CD4-positive, alpha-beta T cell treated with Interleukin-15 for 1 hour (primary cell): ENCODE measurements at places on chromosomes 12 and 14.

GRCh38 chr12:64558754-64559153 lies 51.5 kb upstream of the RASSF3 start:
- no peak for DNase-seq

DNA sequence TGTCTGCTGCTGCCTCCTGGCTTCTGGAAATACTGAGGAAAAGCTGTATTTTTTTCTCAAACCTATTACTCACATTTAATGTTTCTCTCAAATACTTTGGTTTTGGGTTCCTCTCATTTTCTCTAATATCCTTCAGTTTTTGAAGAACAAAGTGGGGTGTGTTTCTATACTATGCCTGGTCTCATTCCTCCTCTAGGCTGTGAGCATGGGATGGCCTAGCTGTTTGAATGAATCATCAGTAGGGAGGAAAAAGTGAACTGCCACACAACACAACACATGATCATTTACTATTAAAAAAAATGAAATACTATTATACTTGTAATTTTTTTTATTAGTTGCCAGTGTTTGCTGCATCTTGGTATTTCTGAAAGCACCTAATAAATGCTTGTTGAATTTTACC lies 11.3 kb upstream of the SMCO3 start:
- DNase-seq, result no peak

DNA sequence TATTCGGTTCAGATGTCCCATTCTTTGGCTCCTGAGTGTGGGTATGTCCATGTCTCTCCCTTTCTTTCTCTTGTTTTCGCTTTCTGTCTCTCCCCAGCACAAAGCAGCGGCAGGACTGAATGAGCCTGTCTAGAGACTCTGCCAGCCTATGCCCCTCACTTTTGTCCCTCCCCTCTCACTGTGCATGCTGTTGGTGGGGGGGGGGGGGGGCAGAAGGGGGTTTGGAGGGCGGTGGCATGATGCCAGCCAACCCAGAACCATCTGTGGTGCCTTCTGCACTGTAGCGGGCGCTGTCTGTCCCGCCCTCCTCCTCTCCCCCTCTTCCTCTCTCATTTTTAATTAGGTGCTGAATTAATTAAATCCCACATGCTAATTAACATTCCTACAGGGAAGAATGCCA lies 17.7 kb downstream of the NGDN start:
- DNase-seq, result no peak

- no peak for DNase-seq
These were observed 187.5 kb upstream of the SLC38A2 start for GRCh38 chr12:46560089-46560488.

DNA sequence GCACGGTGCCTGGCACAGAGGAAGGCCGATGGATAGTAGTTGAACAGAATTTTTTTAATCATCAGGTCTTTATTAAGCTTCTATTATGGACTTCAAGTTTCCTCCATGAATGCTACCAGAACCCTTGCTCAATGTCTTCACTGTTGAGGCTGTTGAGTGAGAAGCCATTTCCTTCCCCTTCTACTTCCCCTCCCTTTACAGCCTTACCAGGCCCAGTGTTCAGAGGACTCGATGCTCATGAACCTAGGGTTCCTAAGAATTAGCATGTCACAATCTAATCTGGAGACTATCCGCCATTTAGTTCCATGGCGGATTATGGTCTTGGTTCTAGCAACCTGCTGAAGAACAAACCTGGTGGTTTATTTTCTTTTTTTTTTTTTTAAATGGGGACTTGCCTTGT lies 17.7 kb downstream of the ETV6 start:
- DNase-seq, result no peak

DNA sequence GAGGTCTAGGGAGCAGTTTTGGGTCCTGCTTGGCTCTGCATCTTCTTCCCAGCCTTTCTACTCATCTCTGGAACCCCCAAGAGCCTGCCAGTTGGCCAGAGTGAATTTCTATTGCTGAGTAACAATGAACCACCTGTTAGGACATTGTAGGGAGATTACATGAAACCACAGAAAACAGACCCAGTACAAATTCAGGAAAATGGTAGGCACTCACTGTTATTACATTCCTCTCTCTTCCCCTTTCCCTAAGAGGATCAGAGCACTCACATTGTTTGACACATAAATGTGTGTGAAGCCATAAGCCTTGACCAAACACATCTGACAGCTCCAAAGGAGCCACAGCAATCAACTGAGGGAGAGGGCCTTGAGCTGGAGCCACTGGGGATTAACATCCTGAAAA lies 216.1 kb downstream of the TMEM132D start:
- DNase-seq, result no peak

DNA sequence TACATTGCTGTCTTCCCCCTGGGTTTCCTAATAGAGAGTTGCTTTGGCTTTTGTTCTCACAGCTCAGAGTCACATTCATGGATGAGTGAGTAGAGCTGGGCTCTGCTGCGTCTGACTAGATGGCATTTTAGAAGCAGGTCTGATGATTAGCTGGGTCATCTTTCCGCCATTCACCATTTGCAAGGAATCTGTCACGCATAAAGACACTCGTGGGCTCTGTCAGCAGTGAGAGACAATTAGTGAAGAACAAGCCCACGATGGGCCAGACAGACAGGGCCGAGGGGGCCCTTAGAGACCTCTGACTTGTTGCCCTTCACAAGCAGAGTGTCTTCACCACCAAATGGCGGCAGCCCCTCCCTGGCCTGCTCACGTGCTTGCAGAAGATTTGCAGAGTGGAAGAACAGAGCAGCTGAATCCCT lies 175.0 kb downstream of the CRADD start:
- DNase-seq, result no peak

DNA sequence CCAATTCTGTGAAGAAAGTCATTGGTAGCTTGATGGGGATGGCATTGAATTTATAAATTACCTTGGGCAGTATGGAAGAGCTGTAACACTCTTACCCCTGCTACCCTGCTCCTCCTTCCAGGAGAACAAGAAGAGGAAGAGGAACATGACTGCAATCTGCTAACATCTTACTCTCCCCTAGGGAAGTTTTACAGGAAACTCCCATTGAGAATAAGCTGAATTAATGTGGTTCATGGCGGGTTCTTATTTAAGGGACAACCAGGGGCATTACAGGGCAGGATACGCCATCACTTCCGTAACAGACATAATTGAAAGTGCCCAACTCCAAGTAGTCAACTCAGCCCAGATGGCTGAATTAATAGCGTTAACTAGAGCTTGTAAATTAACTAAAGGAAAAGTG lies 9.4 kb upstream of the PSMC1 start:
- no peak for DNase-seq

DNA sequence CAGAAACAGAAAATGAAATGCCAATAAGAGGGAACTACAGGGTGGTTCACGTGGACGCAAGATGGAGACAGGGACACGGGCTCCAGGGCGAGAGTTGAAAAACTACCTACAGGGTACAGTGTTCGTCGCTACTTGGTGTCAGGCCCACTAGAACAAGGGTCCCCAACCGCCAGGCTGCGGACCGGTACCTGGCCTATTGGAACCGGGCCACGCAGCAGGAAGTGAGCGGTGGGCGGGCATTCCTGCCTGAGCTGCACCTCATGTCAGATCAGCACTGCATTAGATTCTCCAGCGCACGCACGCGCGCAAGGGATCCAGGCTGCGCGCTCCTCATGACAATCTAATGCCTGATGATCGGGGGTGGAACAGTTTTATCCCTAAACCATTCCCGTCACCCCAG lies 14.8 kb downstream of the INF2 start:
- DNase-seq, result no peak

- peak; percentile 61 for DNase-seq
These were observed 560 bp downstream of the LGALS3 start for GRCh38 chr14:55129428-55130195.

DNA sequence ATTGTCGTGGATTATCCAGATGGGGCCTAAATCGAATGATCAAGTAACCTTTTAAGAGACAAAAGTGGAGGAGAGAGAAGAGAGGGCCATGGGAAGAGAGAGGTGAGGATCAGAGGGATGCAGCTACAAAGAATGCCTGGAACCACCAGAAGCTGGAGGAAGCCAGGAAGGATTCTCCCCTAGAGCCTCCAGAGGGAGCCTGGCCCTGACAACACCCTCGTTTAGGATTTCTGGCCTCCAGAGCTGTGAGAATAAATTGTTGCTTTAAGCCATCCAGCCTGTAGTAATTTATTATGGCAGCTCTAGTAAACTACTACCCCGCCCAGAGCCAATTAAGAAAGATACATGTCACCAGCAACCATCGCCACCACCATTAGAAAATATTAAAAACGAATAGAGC lies 46.2 kb upstream of the GSC start:
- DNase-seq, result no peak

- no peak for DNase-seq
These were observed 40.5 kb downstream of the COCH start for GRCh38 chr14:30914812-30915211.

DNA sequence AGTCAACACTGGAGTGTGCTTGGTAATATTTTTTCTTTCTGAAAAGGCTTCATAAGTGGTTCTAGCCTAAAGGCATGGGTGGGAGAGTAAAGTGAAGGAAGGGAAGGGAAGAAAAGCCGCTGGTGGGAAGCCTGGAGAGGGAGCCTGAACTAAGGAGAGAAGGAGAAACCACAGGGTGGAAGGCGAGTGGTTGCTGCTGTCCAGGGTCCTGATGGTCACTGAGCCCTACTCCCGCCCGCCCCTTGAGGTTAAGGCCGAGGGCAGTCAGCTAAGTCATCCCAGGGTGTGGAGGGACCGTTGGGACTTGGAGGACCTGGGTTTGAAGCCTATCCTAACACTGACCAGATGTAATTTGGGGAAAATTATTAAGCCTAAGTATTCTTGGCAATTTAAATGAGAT lies 189.1 kb downstream of the PIWIL1 start:
- DNase-seq, result no peak

- no peak for DNase-seq
These were observed 91.3 kb upstream of the GZMB start for GRCh38 chr14:24725311-24725710.

GRCh38 chr12:3035171-3035570 lies 42.0 kb upstream of the TSPAN9 start:
- no peak for DNase-seq

GRCh38 chr12:47636908-47637780 lies 68.7 kb downstream of the RPAP3 start:
- peak; percentile 20 for DNase-seq

DNA sequence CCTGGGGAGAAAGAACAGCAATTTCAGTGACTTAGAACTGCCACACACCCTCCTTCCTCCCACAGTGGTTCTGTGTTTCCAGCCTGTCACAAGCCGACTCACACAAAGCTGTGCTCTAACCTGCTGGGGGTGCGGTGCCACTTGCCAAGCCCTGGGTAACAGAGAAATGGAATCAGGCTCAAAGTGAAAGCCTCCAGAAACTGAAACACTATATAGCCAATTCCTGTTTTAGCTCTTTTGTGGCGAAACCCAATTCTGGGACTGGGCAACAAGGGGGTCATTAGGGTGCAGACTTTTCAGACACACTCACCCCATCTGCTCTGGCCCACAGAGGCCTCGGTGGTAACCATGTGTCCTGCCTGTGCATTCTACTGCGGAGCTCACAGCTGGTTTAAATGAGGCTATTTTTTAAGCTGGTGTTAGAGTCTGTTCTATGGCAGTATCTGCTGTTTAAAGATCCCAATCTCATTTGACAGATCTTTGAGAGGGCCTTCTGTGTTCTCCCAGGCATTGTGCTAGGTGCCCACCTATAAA lies 15.2 kb upstream of the ACTR6 start:
- no peak for DNase-seq

GRCh38 chr12:62847709-62848108 lies 87.2 kb downstream of the PPM1H start:
- no peak for DNase-seq

DNA sequence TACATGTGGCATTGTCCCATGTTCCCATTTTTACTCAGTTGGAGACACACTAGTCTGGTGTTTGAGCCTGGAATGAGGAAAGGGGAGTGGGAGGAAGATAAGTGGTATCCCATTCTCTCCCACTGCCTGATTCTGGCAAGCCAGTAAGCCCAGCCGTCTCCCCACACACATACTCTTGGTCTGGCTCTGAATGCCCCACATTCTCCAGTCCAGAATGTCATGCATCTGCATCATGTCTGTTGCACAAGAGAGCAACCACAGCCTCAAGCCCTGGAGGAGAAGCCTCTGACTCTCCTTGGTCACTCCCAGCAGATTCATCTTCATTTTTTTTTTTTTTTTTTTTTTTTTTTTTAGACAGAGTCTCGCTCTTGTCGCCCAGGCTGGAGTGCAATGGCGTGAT lies 48.0 kb downstream of the DRAM1 start:
- DNase-seq, result peak; percentile 60

- DNase-seq, result no peak
These were observed 70.3 kb downstream of the MAP1LC3B2 start for GRCh38 chr12:116629480-116629879.

GRCh38 chr12:49807991-49808580 lies 20.1 kb downstream of the NCKAP5L start:
- no peak for DNase-seq

DNA sequence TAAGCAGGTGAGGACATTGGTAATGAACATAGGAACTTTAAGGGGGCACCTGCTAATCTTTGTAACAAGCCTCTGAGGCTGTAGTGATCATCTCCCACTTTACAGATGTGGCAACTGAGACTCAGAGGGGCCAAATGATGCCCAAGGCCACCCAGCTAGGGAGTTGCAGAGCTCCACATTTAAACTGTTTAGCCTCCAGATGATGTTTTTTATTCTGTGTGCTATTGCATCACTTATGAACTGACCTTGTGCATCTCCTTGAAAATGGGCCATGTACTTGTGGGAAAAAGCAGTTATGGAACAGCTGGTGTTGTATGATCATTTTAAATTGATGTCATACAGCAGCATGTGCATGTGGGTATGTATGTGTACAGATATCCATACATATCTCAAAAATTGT lies 41.4 kb downstream of the TPCN1 start:
- no peak for DNase-seq

- no peak for DNase-seq
These were observed 12.1 kb downstream of the CRADD start for GRCh38 chr12:93689076-93689834.

DNA sequence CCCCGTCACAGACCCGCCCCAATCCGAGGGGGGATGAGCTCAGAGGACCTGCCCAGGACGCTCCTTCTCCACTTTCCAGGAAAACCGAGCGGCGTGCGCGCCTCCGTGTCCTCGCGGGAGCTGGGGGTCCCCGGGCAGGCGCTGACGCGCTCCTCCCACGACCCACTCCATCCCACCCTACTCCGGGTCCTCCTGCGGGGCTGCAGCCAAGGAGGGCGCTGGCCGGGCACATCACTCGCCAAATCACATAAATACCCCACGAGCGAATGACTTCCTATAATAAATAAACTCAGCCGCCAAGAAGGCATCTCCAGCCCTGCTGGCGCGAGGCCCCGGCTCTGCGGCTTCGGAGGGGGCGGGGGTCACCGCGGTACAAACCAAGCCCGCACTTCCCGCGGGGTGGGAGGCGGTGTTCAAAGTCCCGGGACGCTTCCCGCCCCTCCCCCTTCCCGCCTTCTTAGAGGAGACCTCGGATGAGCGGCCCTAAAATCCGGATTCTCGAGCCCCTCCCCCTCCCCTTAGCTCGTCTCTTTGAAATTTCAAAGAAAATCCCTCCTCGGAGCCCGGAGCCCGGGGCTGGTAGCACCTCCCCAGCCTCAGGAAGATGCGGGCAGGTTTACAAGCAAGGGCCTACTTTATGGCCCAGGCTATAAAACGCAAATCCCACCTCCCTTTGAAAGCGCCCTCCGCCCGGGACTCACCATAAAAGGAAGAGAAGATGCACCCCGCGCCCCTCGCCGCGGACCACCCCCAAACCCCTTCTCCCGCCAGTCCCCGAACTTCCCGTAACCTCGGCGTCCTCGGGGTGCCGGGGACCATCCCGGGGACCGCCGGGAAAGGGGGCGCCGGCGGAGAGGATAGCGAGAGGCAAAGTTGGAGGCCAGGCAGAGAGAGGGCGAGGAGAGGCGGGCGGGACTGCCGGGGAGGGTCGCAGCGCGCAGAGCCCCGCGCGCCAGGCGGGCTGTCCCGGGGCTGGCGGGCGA lies 712 bp upstream of the FZD10 start:
- DNase-seq, result no peak
